Activated naive CD8-positive, alpha-beta T cell treated with anti-CD3 and anti-CD28 coated beads, Interleukin-2, amount 50 U/mL, for 16 hours (primary cell): ENCODE measurements at places on chromosomes 3 and 15.

DNA sequence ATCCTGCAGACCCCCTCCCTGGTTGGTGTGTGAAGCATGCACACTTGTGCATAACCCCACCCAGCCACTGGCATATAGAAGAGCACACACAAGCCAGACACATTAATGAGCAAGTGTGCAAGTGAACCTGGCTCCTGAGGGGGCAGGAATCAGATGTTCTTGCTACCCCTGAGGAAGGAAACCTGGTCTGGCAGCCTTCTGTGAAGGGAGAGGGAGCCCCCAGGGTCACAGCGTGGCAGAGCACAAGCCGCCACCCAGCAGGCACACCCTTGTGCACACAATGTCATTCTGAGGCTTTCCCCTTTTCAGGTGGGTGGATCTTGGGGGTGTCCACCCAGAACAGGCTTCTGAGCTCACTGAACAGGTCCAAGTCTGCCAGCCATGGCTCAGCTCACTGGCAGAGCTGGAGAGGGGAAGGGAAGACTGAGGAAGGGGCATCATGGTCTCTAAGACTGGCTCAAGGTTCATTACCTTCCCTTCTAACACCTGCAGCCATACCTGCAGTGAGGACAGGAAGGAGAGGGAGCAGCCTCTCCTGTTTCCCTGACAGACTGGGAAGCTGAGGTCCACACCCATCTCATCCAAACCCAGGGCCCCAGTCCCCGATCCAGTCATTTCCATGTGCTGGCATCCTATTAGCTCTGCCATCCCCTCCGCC, 31.6 kb upstream of the SEMA3F start:
- no peak for DNase-seq

DNA sequence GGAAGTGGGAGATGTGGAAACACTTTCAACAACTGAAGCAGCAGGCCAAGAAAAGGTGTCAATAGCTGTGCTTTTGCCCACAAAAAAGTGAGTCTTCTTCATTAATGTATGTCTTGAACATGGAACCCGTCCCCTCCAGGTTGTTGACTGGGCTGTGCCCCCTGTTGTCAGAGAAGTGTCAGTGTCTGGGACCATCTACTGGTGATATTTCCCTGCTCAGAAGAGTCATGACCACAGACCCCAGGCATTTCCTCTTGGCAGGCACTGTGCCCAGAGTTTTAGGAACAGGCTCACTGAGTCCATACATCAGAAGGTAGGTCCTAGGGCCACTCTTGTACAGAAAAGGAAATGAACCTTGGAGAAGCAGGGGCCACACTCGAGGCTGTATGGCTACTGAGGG, 54.8 kb upstream of the LARS2 start:
- DNase-seq, result no peak

DNA sequence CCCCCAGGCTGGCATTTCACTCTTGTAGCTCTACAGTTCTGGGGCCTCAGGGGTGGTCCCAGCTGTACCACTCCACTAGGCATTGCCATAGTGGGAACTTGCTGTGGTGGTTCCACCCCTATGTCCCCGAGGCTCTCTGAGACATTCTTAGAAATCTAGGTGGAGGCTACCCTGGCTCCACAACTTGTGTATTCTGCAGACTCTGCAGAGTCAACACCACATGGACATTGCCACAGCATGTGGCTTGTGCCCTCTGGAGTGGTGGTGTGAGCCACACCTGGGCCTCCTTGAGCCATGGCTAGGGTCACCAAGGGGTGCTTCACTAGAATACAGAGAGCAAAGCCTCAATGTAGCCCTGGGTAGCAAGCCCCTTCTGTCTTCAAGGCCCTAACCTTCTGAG, 54.4 kb upstream of the STRIT1 start:
- no peak for DNase-seq

- DNase-seq, result no peak
These were observed 29.8 kb downstream of the GNB4 start for GRCh38 chr3:179421500-179421899.

- DNase-seq, result no peak
These were observed 23.7 kb downstream of the QTRT2 start for GRCh38 chr3:114080201-114080600.

- no peak for DNase-seq
These were observed 17.5 kb downstream of the HDC start for GRCh38 chr15:50247819-50248655.

GRCh38 chr3:37349640-37350039, 175.3 kb upstream of the LRRFIP2 start:
- no peak for DNase-seq

GRCh38 chr3:193947596-193947995, 188.4 kb upstream of the HES1 start:
- DNase-seq, result no peak

GRCh38 chr15:57388464-57388863, 12.2 kb downstream of the CGNL1 start:
- DNase-seq, result no peak

- DNase-seq, result no peak
These were observed 22.6 kb upstream of the NEK10 start for GRCh38 chr3:27391796-27392195.

DNA sequence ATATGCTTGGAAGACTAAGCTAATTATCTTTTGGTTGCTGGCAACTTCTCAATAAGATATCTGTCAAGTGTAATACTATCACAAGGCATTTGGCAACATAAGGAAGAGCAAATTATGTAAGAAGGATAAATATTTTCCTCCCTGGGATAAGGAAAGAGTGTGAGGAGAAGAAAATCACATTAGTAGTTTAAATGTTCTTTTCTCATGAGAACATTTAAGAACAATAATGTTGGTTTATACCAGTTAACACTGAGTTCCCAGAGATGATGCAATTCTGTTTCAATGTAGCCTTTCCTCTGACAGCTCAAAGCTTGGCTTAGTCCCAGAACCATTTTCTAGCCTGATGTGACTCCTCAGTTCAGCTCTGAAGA, 66.1 kb upstream of the NPHP3 start:
- no peak for DNase-seq
